ENCODE measurements at places on chromosomes 12 and 14.

DNA sequence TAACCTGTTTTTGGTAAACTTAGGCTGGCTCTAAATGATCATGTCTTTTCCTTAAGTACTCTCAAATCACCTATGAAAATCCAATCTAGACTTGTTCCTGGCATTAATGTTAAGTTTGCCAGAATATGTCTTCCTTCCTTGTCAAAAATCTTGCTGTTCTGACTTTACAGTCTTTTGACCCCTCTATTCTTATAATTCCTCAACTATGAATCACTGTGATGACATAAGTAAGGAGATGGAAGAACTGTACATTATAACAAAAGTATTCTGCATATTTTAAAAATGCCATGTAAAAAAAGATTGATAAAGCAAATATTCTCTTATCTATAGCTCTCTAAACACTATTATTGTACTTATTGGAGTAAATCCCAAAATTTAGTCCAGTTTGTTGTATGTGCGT is 51.4 kb upstream of the BAZ1A start:
- DNase-seq = no peak

DNA sequence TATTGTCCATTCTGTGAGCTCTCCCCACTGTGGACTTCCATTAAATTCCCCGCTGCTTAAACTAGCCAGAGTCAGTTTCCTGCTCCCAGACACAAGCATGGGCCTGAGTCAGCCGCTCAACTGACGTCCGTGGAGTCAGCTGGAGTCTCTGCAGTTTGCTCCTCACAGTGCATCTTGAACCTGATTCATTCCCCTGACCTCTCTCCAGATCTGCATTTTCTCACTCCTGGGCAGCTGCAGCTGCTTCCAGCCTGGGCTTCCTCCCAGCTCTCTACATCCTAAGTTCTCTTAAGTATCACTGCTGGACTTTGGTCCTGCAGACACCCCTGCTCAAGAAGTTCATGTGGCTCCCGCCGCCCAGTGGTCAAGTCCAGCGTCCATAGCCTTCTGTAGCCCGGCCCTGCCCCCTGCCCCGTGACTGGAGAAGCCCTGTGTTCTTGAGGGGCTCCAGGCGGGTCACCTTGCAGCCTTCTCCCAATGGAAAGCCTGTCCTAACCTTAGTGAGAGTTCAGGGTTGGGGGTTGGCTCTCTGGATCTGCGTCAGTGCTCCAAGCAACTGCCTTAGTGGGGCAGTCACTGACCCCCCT is 20.0 kb downstream of the NFKBIA start:
- no peak for DNase-seq

GRCh38 chr14:105142651-105143450 is 25.7 kb downstream of the JAG2 start:
- DNase-seq = no peak

DNA sequence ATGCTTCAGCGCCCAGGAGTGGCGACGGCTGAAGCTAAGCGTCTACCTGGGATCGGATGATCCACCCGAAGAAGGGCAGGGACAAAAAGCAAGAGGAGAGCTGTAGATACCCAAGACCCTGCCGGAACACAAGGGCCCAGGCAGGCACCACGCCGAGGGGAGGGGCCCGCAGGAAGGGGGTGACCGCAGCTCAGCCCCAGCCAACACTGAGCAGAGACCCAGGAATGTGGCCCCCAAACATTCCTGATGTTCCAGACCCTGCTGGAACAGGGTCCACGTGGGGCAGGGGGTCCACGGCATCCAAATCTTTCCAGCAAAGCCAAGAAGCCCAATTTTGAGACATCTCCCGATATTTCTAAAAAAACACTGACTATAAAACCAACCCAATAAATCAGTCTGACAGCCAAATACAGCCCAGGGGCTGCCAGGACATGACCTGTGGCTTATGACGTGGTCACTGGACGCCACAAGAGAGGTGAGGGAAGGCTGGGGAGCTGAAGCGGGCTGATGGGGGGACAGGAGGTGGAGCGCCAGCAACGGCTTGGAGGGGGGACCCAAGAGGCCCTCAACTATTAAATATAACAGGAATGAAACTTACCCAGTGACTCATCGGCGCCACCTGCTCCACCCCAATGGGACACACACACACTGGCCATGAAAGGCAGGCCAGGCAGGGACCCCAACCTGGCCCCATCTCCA is 58.9 kb downstream of the NCOR2 start:
- no peak for DNase-seq

DNA sequence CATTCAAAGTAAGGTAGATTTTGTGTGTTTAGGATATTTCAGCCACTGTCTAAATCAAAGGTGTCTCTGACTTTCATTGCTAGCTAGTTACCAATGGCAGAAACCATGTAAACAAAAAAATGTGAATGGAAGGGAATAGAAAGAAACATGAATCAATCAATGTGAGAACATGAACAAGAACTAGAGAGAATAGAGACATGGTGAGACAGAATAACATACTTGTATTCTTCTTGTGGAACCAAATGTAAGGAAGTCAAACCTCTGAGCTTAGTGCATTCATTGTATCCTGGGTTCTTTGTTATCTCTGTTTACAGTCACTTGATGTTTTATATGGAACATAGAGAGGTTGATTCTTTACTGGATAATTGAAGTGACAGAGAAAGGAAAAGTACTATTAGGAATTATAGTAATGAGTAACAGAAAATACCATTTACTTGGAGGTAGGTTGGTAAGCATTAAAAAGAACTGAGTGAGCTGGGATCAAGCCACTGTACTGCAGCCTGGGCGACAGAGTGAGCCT is 2.6 kb upstream of the WNK1 start:
- peak; percentile 32 for DNase-seq
